ENCODE measurements at places on chromosomes 11 and 22.
A peak's percentile ranks its signal among the peaks of the same experiment; 100 is the strongest.

DNA sequence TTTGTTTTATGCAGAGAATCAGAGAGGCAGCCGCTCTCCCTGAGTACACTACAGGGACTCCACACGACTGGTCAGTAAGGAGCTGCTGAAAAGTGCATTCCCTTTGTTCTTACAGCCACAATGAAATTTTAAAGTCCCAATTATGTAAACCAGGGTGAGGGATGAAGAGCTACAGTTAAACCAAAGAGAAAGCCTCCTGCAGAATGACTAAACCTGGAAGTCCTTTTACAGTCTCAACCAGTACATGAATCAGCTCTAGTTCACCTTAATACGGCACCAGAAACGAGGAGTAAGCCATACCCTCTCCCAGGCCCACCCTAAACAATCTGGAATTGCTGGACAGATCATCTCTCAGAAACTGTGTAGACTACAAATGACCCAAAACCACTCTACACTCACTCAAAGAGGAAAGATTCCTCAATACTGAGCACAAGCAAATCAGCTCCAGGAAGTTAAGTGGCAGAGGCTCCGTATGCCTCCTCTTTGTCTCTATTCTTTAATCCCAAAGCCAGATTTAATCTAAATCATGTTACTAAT lies 113.1 kb downstream of the RBFOX2 start:
- H3K27me3 ChIP-seq, result no peaks in the 10 kb centered on the region
- no peaks in the 10 kb centered on the region for H3K4me1 ChIP-seq
- H3K27ac ChIP-seq, result no peak overlapping the region
- no peak for DNase-seq
- no peak overlapping the region for H3K4me3 ChIP-seq
- H3K36me3 ChIP-seq, result no peaks in the 10 kb centered on the region

DNA sequence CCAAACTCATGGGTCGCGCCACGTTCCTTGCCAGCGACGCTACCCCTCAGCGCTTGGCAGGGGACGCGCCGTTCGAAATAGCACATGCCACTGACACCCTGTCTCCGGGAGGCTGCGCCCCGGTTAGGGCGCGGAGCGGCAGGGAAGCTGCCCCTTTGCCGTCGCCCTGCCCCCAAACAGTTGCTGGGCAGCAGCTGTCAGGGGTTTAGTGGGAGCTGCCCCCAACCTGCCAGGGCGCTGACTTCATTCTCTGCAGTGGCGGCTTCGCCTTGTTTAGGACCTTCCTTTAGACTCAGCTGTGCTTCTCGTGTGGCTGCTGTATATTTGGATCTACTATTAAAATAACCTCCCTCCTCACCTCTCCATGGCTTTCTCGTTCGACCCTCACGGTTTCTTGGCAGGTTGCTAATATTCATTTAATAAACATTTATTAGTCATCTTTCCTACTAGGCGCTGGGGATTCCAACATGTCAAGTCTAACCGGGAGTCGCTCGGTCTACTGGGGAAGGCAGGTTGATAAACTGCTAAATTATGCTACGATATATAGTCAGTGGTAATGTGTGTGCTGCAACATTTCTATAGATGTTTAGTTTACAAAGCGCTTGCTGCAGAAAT lies 782 bp downstream of the TMEM109 start:
- peak overlapping the region; percentile 99 for H3K27ac ChIP-seq
- peak overlapping the region; percentile 89 for H3K4me3 ChIP-seq
- peaks cover 5% of the 10 kb centered on the region for H3K36me3 ChIP-seq
- DNase-seq, result no peak
- no peaks in the 10 kb centered on the region for H3K27me3 ChIP-seq

DNA sequence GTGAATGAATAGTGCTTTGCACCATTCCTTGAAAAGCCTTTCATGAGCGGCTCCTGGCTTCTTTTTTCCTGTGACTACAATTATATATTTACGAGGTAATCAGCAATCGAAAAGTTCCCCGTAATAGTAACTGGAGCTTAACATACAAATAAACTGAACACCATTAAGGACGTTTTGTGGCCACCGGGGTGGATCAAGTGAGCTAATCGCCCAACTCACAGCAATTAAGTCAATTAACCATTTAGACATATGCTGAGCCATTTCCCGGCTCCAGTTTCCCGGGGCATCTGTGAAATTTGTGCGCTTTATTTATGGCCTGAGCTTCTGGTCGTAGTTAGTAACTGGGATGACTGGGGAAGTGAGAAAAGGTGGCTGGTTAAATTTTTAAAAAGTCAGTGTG lies 465.2 kb downstream of the MIAT start:
- H3K27me3 ChIP-seq, result no peaks in the 10 kb centered on the region
- no peak overlapping the region for H3K4me3 ChIP-seq
- no peak for DNase-seq
- H3K27ac ChIP-seq, result no peak overlapping the region
- H3K36me3 ChIP-seq, result no peaks in the 10 kb centered on the region

DNA sequence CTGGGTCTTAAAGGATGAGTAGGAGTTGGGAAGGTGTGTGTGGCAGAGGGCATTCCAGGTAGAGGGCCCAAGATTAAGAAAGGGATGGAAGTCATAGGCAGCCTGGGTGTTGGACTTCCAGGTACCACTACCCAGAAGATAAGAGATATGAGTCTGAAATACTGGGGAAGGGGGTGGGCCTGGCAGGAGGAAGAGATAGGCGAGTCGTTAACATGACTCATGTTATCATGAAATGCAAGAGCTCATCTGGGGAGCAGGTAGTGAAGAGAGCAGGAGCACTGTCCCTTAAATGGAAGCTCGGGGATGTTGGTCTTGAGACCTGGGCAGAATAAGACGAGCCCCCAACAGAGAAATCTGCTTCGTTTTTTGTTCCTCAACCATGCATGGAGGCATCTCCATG lies 10.2 kb downstream of the ZC3H7B start:
- H3K36me3 ChIP-seq, result peaks cover 6% of the 10 kb centered on the region
- no peaks in the 10 kb centered on the region for H3K4me1 ChIP-seq
- H3K27me3 ChIP-seq, result no peaks in the 10 kb centered on the region
- H3K27ac ChIP-seq, result no peak overlapping the region
- DNase-seq, result no peak

GRCh38 chr11:108693852-108694251 lies 29.0 kb downstream of the DDX10 start:
- no peak overlapping the region for H3K27ac ChIP-seq
- no peak overlapping the region for H3K4me3 ChIP-seq
- no peaks in the 10 kb centered on the region for H3K4me1 ChIP-seq

- DNase-seq, result no peak
- H3K4me1 ChIP-seq, result no peaks in the 10 kb centered on the region
- no peak overlapping the region for H3K4me3 ChIP-seq
- H3K36me3 ChIP-seq, result no peaks in the 10 kb centered on the region
- no peak overlapping the region for H3K27ac ChIP-seq
Observed at GRCh38 chr11:32065865-32066629, 24.8 kb upstream of the RCN1 start.

- no peak overlapping the region for H3K27ac ChIP-seq
- no peak for DNase-seq
- no peak overlapping the region for H3K4me3 ChIP-seq
- no peaks in the 10 kb centered on the region for H3K36me3 ChIP-seq
- H3K4me1 ChIP-seq, result peaks cover 24% of the 10 kb centered on the region
Observed at GRCh38 chr22:22867996-22868715, 19.5 kb upstream of the IGLL5 start.

GRCh38 chr22:46367707-46368191 lies 32.2 kb downstream of the TRMU start:
- H3K27ac ChIP-seq, result no peak overlapping the region
- peaks cover 3% of the 10 kb centered on the region for H3K27me3 ChIP-seq
- H3K4me1 ChIP-seq, result peaks cover 11% of the 10 kb centered on the region
- peak; percentile 16 for DNase-seq
- peak overlapping the region; percentile 35 for H3K4me3 ChIP-seq
- no peaks in the 10 kb centered on the region for H3K36me3 ChIP-seq

DNA sequence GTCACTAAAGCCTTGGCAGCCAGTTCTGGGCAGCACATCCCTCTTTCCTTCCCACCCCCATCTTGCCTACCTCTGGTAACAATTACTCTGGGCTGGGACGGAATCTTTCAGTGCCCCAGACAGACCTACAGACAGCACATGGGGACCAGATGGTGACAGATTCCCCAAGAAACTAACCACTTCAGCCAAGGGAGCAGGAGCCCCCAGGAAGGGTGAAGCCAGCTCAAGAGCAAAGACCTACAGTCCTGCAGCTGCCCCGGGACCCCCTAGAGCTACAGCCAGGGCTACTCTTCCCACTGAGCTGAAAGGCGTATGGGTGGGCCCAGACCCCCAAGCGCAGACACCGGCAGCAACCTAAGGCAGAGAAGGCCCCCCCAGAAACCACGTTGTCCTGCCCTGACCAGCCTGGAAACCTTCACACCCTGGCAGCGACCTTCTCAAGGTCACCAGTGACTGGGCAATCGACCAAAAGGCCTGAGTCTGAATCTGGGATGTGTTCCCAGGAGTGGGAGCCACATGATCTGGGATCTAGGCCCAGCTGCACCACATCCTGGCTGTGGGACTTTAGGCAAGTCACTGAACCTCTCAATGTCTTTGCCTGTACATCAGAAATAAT lies 65.8 kb downstream of the LRRC32 start:
- H3K27ac ChIP-seq, result no peak overlapping the region
- H3K27me3 ChIP-seq, result no peaks in the 10 kb centered on the region
- DNase-seq, result no peak
- no peaks in the 10 kb centered on the region for H3K4me1 ChIP-seq
- H3K4me3 ChIP-seq, result no peak overlapping the region
- H3K36me3 ChIP-seq, result no peaks in the 10 kb centered on the region

DNA sequence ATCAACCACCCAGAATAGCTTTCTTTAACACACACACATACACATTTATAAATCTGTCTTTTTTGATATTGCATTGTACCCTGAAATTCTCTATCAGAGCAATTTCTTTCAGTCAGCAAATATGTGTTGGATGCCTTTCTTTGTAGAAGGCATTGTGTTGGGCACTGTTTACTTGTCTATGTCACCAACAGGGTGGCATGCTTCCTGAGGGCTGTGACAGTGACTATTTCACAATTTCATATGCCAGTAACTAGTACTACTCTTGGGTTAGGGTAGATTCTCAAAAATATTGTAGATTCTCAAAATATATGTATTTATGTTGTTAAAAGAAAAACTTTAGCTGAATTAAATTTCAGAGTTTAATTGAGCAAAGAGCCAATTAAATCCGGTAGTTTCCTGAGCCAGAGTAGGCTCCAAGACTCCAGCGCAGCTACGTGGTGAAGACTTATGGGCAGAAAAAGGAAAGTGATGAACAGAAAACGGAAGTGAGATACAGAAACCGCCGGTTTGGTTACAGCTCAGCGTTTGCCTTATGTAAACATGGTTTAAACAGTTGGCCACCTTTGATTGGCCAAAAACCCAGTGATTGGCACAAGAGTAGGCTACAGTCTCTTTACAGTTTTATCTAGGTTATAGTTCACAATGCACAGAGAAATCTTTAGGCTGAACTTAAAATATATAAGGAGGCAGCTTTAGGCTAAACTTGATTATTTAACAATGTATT lies 723.3 kb downstream of the NTM start:
- no peaks in the 10 kb centered on the region for H3K27me3 ChIP-seq
- H3K27ac ChIP-seq, result no peak overlapping the region
- no peak for DNase-seq
- H3K4me1 ChIP-seq, result no peaks in the 10 kb centered on the region
- no peaks in the 10 kb centered on the region for H3K36me3 ChIP-seq
- no peak overlapping the region for H3K4me3 ChIP-seq

GRCh38 chr11:86212019-86212611 lies 32.4 kb upstream of the EED start:
- H3K4me3 ChIP-seq, result no peak overlapping the region
- no peak overlapping the region for H3K27ac ChIP-seq
- H3K36me3 ChIP-seq, result no peaks in the 10 kb centered on the region
- DNase-seq, result no peak
- H3K4me1 ChIP-seq, result no peaks in the 10 kb centered on the region

GRCh38 chr22:26667140-26667539 lies 9.8 kb downstream of the MIAT start:
- no peak overlapping the region for H3K4me3 ChIP-seq
- H3K27ac ChIP-seq, result no peak overlapping the region
- H3K27me3 ChIP-seq, result no peaks in the 10 kb centered on the region
- no peak for DNase-seq
- peaks cover 22% of the 10 kb centered on the region for H3K4me1 ChIP-seq
